ENCODE measurements at places on chromosomes 1 and 21.
A peak's percentile ranks its signal among the peaks of the same experiment; 100 is the strongest.

DNA sequence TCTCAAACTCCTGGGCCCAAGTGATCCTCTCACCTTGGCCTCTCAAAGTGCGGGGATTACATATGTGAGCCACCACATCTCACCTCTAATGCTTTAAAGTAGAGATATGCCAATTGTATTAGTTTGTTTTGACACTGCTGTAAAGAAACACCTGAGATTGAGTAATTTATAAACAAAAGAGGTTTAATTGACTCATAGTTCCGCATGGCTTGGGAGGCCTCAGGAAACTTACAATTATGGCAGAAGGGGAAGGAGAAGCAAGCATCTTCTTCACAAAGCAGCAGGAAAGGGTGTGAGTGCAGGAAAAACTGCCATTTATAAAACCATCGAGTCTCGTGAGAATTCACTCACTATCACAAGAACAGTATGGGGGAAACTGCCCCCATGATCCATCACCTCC lies 3.5 kb upstream of the MYCL start:
- DNase-seq, result no peak

- DNase-seq, result no peak
Observed at GRCh38 chr1:72521659-72522058, 239.3 kb upstream of the NEGR1 start.

- DNase-seq, result peak; percentile 4
Observed at GRCh38 chr1:58649555-58649954, 50.3 kb downstream of the MYSM1 start.

DNA sequence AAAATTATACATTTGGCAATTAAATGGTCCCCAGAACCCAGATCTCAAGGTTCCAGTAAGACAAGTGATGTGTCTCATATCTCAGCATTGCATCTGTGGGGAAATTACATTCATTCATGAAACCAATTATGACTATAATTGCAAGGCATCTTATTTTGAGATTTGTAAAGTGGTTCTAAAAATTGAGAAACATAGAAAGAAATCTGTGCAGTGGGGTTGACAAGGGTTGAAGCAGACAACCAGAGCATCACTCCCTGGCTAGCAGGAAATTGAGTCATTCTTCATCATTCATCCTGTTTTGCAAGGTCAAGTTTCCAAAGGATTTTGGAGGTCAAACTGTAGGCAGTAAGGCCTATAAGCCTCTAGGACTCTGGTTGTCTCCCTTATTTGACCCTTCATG lies 25.1 kb upstream of the MROH9 start:
- no peak for DNase-seq

DNA sequence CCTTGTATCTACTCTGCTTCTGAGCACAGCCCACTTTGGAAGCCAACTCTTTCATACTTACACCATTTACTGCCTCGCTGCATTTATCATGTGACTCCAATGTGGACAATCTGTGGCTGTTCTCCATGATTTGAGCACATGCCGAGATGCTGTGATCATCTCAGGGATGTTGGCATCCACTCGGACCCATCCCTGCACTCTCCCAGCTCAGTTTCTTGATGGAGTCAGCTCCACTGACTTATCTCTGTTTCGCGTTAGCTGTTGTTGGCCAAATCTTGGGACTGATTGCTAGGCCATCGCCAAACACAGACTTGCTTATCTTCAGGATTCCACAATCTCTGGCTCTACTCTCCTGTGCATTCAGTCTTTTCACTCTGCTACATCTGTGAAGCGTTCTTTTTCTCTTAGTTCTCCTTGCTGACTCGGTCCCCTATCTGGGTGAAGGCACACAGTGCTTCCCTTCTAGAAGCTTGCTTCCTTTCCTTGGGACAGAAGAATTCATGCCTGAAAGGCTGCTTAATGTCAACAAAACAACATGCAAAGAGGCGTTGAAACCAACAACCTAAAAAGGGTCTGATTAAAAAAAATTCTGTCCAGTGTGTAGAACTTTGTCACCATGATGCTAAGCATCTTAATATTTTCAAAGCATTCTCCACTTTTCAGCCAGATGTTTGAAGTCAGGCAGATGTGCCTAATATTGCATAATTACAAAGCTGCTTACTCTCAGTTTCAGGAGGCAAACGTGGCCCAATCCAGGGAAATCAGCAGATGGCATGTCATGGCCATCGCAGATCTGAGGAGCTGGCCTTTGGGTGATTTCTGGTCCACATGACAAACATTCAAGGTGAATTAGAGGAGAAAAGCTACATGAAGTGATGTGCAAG lies 120.7 kb downstream of the NGF start:
- no peak for DNase-seq

DNA sequence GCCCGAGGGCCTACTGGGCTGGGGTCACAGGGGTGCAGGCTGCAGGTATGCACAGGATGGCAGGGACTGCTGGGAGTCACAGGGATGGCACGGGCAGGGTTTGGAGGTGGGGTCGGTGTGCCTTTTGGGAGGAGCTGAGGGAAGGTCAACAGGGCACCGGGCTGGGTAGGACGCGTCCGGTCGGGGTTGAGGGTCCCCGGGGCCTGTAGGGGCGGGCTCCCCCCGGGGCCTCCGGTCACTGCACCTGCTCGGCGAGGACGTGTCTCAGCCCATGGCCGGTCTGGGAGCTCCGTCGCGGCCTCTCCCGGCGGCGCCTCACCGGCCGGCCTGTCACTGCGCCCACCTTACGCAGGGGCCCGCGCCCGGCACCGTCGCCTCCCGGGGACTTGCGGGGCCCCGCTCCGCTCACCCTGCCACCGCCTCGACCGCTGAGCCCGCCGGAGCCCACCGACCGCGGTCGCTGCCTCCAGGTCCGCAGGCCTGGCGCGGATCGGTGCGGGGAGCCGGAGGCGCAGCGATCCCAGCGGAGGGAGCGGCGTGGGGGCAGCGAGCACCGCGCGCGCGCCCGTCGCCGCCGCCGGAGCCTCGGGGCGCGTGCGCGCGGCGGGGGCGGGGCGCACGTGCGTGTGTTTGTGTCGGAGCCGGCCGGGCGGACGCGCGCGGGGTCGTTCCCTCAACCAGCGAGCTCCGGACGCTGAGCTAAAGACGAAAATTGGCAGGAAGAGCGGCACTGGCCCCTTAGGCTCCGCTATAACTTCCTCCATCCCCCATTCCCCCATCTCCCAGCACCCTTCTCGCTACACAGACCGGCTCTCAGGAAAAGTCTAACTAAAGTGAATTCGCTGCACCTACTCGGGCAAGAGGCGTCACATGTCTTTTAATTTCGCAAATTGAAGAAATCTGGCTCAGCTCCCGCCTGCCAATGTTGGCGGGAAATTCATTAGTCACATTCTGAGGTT lies at the start of gene AMIGO1:
AMIGO1 (minus strand) TSS at position 552 of the 959 bp plus-strand sequence. CDS start 815 bp downstream, outside the sequence.
- DNase-seq, result peak; percentile 75

- DNase-seq, result no peak
Observed at GRCh38 chr1:29896791-29897714, 660.7 kb downstream of the PTPRU start.

DNA sequence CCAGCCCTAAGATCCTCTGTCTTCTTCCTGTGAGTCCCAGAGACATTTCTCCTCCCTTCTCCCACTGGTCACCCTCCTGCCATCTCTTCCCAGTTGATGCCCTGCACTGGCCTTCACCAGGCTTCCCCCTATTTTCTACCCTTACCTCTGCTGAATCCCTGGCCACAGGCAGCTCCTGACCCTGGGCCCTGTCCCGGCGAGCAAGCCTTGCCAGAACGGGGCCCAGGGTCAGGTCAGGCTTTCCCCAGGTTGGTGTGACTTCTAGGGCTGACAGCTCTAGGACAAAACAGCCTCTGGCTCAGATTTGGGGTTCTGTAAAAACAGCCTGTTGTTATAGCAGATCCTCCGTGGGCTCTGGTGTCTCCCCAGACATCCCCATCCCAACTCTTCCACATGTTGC lies 52.7 kb upstream of the A3GALT2 start:
- no peak for DNase-seq

DNA sequence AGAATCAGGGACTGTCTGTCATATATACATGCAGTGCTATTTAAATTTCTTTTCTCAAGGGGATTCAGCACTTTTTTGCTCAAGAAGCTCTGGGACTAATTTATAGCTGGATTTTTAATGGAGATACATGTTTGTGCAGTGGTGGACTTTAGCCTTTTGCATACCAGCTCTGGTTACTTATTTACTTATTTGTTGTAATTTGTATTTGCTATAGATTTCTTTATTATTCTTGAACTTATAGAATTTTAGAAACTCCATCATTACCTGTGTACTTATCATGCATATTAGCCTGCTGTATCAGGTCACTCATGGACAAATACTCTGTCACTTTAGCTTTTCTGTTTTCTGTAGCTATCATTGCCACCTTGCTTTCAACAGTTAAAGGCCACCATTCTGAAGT lies 1296.9 kb upstream of the TMPRSS15 start:
- no peak for DNase-seq

GRCh38 chr1:189658381-189658780 lies 819.3 kb downstream of the BRINP3 start:
- no peak for DNase-seq

DNA sequence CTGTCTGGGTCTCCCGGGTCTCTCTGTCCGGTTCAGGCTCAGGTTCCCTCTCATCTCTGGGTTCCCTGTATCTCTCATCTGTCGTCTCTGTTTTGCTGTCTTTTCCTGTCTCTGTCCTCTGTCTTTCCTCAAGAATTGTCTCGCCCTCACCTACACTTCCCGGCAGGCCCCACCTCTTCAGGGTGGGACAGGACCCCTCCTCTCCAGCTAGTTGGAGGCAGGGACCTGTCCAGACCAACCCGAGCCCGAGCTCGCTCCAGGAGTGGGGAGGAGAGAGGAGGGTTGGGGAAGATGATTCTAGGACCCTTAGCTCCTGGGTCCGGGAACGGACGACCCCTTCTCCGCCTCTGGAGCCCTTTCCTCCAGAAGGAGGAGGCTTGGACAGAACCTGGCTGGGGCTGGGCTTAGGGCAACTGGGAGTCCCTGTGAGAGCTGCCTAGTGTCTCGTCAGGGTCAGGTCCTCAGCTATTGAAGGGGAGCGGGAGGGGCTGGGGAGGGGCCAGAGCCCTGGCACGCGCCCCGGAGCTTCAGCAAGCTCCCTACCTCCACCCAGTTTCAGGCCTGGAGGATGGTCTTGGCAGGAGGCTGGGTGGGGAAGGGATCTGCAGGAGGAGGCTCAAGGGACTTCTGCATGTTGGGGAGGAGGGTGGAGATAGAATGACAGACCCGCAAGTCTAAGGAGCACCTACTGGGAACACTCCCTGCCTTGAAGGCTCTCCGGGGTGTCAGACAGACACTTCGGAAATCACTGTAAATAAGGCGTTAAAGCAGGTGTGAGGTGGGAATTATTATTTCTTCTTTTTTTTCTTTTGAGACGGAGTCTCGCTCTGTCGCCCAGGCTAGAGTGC lies 26.3 kb upstream of the EPB41 start:
- DNase-seq, result peak; percentile 59

DNA sequence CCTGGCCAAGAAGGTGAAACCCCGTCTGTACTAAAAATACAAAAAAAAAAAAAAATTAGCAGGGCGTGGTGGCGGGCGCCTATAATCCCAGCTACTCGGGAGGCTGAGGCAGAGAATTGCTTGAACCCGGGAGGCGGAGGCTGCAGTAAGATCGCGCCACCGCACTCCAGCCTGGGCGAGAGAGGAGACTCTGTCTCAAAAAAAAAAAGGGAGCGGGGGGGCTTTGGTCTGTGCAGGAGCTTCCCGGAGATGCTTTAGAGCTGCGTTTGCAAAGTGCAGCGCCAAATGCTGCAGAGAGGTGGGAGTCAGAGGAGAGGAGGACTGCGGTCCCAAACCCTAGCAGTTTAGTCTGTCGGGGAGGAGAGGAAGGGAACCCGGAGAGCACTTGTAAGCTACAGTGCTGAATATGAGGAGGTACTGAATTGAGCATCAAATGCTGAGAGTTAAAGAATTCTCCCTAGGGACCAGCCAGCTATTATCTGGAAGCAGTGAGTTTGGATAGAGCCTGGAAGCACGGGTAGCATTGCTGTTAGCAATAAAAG lies 569 bp downstream of the FALEC start:
- DNase-seq, result peak; percentile 46

DNA sequence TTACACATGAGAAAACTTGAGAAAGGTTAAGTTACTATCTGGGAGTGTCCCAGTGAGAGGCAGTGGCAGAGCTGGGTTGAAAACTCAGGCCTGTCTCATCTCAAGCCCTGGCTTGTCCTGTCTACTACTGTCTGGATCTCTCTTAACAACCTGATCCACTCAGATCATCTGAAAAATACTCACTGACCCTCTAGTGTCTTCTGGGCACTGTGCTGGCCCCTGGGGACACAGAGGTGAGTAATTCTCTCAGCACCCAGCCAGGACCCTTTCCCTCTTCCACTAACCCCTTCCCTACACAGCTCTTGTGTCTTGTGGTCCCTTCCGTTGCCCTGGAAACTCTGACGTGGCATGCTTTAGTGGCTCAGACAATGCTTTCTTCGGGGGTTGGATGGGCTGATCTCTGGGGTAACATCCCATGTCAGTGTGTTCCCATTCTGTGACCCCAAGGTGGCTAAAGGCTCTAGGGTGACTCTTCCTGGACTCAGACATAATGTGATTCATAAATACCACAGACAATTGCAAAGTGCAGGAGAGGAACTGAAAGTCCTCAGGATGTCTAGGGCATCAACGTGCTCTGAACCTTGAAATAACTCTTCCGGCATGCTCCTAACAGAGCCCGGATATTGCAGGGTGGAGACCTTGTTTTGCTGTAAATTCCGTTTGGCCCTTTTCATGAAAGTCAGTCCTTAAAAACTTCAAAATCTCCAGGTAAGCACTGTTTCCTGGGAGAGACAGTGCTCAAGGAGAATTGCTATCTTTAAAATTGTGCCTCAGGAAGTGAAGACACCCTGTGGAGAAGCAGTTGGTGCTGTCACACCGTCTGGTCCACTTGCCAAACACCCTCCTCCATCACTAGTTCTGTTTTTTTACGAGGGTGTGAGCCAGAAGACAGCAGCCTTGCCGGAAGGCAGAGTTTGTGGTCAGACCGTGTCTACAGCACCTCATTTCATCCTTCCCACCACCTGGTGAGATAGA lies 4.0 kb downstream of the SHISAL2A start:
- no peak for DNase-seq

GRCh38 chr1:30824736-30825429 lies 67.3 kb upstream of the LAPTM5 start:
- DNase-seq, result no peak

DNA sequence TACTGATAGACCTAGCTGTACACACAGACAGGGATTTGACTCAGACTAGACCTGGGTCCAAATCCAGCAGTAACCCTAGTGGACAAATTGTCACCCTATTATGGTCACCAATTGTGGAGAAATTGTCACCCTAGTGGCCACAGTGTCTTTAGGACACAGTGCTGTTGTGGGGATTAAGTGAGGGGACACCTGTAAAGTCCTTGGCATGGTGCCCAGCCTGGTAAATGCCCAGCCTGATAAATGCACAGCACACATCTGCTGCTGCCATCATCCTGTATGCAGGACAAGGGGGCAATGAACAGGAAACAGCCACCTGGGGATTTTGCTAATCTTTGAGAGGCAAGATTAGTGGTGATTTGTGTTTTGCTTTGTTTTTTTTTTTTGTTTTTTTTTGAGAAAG lies 2.3 kb downstream of the TMEM61 start:
- DNase-seq, result no peak

- DNase-seq, result no peak
Observed at GRCh38 chr1:99218572-99218971, 45.7 kb upstream of the PLPPR4 start.

DNA sequence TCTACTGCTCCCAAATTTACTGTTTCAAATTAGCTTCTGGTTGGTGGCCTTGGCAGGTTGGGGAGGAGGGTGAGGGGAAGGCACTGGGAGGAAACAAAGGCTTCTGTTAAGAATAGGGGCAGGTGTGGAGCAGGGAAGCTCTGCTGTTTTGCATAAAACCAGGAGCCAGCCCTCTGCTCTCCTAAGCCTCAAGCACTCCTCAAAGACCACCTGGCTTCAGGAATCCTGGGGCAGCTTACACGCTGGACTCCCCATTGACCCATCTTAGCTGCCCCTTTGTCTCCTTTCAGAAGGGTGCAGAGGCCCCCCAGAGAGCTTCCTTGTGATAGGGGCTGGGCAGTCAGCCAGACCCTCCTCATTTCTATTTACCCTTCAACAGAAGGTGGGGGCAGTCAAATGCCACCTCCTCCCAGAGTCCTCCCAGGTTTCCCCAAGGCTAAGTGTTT lies 11.5 kb upstream of the DHRS3 start:
- no peak for DNase-seq
